ENCODE measurements at places on chromosomes 6 and 20.

- DNase-seq: no peak
These were observed 14.8 kb downstream of the TRIM31 start for GRCh38 chr6:30097902-30098768.

- DNase-seq: no peak
These were observed 90.3 kb downstream of the ARHGAP18 start for GRCh38 chr6:129619579-129620233.

- DNase-seq: peak; percentile 61
These were observed 209.2 kb downstream of the ANKRD60 start for GRCh38 chr20:58019027-58019849.

- DNase-seq: peak; percentile 46
These were observed 10.6 kb downstream of the NOL4L start for GRCh38 chr20:32574296-32575226.

DNA sequence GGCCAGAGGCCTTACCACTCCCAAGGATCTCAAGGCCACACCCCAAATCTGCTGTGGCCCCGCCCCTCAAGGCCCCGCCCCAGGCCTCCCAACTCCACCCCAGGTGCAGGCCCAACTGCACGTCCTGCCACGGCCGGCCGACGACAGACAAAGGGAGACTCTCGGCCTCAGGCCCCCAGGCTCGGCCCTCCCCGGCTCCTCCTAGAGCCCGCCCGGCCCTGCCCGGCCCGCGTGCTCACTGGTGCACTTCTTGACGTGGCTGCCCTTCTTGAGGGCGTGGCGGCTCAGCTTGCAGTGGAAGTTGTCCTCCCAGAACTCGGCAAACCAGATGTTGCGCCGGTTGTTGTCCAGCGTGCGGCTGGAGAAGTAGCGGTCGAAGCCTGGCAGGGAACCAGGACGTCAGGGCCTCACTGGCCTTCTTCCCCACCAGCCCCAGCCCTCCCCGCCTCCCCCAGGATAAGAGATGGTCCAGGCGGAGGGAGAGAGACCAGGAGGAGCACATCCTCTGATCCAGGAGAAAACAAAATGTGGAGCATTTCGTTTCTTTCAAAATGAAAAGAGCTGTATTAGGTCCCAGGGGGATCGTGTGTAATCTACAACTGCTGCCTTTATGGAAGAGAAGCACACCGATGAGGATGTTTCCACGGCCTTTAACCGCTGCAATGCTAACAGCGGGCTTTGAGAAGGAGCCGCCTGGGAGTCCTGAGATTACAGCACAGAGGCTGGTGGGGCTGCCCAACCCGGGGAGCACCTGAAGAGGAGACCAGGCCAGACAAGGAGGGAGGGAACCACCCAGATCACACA lies 89.4 kb downstream of the GRM4 start:
- DNase-seq: peak; percentile 76

- no peak for DNase-seq
These were observed 69.0 kb downstream of the SMLR1 start for GRCh38 chr6:130896249-130896648.

DNA sequence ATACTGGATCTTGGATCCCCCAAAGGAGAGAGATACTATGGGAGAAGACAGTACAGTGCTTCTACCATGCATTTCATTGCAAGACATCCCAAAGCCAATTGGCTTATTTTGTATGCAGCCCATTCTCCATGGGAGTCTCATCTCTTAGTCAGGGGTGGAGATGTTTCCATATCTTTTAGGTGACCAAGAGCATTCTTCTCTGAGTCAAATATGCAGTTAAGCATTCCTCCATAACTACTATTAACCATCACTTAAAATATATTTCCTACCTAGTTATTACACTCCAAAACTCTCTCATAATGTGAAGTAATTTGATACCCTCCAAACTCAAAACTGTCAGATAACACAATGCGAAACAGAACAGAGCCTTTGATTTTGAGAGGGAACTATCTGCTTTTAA lies 542.6 kb downstream of the HDGFL1 start:
- DNase-seq: no peak

DNA sequence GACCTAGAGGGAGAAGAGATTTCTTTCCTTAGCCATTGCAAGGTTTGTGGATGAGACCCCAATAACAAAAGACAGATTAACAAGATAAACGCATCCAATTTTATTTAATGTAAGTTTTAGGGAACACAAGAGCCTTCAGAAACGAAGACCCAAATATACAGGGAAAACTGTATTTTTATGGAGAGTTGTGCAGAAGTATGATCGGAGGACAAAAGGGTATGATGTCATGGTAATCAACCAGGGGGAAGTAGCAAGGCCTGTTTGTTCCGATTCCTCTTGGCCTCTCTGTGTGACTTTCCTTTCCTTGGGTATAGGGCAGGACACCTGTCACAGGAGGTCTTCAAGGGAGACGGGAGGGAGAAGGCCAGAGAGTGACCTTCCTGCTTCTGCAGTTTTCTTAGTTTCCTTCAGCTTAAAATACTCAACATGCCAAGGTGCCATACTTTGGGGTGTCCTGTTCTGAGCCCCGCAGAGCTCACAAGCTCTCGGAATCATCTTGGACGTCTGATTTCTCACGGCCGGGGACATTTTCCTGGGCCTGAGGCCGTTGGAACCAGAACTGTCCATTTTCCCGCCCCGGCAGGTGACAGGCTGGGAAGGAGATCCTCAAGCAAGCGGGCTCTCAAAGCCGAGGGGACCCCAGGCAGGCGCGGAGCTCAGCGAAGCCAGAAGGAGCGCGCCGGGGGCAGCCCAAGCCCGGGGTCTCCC lies 21.7 kb downstream of the TMC2 start:
- DNase-seq: no peak

DNA sequence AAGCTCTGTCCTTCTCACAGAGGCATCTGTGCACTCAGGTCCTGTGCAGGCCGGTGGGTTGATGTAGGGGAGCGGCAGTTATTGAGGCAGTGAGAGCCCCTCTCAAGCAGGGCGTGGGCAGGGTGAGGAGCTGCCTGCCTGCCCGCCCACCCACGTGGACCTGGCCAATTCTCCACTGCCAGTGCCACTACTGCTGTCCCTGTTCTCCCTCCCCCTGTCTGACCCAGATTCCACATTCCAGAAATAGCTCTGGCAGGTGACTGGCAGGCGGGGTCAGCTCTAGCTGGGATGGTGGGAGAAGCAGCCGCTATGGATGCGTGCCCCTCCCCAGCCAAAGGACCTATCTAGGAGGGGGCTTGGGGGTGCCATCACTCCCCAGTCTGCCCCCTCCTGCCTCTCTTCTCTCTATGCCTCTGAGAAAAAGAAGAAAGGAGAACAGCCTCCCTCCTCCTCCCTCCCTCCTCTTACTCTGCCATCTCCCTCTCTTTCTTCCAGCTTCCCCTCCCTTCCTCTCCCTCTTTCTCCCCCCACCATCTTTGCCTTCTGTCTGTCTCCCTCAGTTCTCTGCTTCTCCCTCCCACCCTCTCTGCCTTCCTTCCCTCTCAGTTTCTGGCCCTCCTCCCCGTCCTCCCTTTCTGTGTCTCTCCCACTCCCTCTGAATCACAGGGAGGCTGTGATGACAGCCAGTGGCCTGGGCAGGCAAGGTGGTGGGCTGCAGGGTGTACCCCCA lies 86.5 kb upstream of the MYL9 start:
- peak; percentile 64 for DNase-seq
